ENCODE measurements at places on chromosomes 11 and 22.

DNA sequence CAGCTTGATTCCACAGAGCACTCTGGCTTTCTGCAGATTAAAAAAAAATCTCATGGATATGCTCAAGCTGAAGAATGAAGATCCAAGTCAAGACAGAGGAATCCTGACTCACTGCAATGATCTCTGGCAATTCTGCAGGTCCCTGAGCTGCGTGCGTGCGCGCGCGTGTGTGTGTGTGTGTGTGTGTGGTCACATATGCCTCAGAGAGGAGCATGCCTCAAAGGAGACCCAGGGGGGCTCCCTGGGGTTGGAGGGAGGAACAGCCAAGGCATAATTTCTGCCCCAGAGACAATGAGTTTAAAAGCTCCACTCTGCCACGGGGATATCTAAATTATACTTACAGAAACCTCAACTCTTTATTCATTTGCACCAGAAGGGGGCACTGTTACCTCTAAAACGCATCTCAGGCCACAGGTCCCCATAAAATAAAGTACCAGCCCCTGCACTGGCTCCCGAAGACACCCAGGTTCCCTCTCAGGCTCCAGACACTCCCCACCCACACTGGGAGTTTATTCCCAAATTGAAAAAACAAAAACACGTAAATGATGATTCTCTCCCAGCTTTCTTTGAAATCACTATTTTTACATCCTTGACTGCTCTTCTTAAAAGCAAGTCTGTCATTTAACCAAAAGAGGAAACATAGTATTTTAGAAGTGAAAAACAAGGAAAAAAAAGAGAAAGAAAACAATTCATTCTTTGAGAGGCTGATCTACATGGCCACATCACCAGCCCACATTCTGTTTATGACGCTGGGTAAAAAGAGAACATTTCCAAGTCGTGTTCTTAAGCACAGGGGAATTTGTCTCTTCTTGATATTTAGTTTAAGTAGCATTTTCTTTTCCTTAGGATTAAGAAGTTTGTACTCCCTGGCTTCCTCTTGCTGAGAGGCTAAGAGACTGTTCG lies 401.0 kb downstream of the LARGE1 start:
- no peak for DNase-seq

DNA sequence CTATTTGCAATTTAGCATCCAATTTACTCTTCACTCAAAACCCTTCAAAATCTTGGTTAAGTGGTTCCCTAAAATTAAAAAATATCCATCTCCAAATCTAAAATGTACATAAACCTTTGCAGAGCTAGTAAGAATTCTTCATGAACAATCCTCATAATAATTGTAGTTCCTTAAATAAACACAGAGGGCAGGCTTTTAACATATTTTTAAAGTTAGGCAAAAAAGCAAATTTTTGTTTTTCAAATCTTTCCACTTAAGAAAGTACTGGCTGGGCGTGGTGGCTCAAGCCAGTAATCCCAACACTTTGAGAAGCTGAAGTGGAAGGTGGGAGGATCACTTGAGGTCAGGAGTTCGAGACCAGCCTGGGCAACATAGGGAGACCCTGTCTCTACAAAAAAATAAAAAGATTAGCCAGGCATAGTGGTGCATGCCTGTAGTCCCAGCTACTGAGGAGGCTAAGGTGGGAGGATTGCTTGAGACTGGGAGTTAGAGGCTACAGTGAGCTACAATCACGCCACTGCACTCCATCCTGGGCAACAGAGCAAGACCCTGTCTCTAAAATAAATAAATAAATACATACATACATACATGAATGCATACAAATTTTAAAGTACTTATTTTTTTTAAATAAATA lies 25.1 kb upstream of the PLAAT3 start:
- DNase-seq = no peak

DNA sequence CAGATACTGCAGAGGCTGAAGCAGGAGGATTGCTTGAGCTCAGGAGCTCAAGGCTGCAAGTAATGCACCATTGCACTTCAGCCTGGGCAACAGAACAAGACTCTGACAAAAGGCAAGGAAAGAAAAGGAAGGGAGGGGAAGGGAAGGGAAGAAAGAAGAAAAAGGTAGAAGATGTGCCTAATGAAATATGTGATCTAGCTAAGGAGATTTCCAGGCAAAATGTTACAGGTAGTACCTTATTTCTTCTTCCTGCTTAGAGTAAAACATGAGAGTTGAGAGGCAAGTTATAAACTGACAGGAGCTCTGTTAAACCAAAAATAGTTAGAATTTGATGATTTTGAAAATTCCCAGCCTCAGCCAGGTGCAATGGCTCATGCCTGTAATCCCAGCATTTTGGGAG lies 4.7 kb upstream of the PELI3 start:
- no peak for DNase-seq

DNA sequence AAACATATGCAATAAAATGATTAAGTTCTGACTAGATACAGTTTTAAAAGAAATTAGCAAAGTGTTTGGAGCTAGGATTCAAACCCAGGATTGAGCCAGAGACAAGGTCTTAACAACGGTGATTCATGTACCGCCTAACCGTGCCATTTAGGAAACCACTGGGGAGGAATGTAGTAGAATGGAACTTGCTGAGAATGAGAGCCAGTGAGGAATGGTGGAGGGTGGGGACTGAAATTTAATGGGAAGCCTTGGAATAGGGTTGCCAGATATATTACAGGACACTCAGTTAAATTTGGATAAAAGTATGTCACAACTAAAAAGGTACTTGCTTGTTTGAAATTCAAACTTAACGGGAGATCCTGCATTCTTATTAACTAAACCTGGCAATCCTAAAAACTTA lies 30.4 kb upstream of the TMEM86A start:
- no peak for DNase-seq

GRCh38 chr22:34993548-34993947 lies 72.4 kb upstream of the ISX start:
- no peak for DNase-seq

DNA sequence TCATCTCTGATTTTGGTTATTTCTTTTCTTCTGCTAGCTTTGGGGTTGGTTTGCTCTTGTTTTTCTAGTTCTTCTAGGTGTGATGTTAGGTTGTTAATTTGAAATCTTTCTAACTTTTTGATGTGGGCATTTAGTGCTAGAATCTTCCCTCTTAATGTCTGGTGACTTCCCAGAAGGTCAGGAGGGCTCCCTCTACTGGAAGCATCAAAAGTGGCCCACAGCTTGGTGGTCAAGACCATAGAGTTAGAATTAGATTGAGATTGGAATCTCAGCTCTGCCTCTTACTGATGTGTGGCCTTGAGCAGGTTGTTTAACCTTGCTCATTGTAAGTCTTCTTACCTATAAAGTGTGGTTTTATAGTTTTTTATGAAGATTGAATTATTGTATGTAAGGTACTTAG lies 99.3 kb downstream of the FDX1 start:
- no peak for DNase-seq

DNA sequence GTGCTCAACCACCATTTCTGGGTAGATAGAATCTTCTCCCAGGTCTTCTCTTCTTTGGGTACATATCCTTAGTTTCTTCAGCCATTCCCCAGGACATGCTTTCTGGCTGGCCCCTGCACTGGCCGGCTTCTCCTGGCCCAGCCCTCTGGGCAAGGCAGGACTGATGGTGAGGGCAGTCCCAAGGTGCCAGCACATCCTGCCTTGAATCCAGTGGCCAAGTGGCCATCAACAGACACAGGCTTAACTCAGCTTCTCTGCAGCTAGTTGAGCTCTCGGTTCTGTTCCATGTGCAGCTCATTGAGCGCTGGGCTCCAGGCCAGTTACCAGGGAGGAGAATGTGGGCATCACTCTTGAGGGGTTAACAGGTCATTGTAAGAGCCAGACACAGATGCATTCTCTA lies 17.6 kb downstream of the SMIM38 start:
- DNase-seq = no peak

DNA sequence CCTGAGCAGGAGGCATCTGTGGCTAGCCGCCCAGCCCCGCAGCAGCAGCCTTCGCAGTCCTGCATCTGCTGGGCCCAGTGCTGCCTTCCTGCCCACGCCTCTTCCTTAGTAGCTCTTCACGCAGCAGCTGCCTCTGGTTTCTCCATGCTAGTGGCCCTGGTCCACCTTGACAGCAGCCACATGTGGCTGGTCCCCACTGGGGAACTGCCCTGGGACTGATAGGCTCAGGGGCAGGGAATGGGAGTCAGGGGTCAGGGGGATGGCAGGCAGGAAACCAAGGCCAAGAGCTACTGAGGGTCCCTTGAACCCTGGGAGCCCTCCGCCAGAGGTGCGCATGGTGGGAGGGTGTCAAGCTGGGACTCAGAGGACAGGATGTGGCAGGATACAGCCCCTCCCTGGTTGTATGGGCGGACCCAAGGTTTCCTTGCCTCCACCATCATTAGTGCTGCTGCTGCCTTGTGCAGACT lies 99.4 kb upstream of the PITPNB start:
- DNase-seq = no peak

- DNase-seq = no peak
Measured at GRCh38 chr22:44410451-44410991, 87.5 kb downstream of the RTL6 start.

- no peak for DNase-seq
Measured at GRCh38 chr22:49482811-49483210, 344.9 kb downstream of the BRD1 start.

DNA sequence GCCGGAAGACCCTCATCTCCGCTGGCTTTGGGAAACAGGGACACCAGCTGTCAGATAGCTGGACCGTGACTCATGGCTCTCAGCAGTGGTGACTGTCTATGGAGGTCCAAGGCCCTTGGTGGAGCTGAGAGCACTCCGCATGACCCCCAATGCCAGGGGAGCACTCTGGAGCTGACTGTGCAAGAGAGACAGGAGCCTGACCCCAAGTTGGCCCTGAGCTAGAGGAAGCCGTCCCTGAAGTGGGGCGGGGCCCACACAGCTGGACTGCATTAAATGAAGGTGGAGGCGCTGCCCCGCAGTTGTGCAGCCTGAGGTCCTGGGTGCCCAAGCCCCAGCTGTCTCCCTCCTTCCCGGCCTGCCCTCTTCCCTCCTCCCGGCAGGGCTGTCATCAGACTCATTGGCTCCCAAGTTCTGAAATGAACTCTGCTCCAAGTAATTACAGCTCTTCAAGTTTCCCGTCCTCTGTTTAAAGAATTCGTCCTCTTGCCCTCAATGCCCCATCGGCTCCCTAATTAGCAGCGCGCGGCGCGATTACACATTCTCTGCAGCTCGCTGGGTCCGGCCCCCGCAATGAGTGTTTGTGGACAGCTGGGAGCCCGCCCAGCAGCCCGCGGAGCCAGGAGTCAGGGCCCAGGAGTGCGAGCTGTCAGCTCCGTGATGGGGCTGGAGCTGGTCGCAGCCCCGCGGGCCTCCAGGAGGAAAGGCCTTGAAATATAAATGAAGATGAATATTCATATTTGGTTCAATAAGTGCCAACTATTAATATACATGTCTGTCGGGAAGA lies 93.2 kb upstream of the LMO1 start:
- DNase-seq = no peak

DNA sequence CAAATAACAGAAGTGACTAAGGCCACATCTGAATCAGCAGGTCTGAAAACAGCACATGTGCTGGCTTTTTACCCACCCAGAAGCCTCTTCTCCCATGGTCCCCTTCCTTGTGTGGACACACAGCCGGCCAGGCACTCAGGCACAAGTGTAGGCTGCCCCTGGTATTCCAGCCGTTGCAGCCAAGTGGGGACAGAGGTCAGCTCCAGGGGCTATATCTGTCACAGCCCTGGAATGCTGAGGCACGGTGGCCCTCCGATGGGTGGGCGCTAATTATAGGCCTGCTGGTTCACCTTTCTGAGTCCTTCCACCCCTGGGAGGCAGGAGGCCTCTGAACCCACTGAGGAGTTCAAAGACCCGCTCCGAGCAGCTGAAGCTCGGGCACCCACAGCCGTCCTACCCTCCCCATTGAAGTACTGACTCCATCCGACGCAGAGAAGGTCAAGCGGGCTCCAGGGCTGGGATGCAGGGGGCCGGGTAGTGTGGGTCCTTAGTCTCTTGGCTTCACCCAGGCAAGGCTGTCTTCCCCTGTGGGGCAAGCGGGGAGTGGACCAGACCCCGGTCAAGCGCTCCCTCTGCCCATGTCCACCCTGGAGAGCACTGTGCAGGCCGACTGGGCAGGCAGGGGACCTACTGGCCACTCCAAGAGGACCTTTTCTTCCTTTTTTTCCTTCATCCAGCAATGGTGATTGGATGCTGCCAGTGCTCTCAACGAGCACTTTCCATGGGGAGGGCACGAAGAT lies 14.3 kb downstream of the FGF3 start:
- no peak for DNase-seq

GRCh38 chr11:132501356-132501755 lies 1030.9 kb downstream of the OPCML start:
- no peak for DNase-seq

DNA sequence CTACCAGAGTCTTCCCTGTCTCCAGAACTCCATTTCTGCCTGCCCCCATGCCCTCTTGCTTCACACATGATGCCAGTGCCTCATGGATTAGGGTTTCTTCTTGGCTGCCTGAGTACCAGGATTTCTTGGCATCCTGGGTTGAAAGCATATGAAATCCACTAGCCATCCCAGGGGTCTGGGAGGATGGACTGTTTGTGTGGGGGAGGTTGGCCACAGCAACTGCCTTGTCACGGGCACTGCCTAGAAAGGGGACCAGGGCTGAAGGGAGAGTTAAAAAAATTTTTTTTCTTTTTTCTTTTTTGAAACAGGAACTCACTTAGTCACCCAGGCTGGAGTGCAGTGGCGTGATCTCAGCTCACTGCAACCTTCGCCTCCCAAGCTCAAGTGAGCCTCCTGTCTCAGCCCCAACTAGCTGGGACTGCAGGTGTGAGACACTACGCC lies 4.2 kb downstream of the USP35 start:
- DNase-seq = no peak

GRCh38 chr11:61869708-61870451 lies 21.5 kb downstream of the FADS3 start:
- no peak for DNase-seq

DNA sequence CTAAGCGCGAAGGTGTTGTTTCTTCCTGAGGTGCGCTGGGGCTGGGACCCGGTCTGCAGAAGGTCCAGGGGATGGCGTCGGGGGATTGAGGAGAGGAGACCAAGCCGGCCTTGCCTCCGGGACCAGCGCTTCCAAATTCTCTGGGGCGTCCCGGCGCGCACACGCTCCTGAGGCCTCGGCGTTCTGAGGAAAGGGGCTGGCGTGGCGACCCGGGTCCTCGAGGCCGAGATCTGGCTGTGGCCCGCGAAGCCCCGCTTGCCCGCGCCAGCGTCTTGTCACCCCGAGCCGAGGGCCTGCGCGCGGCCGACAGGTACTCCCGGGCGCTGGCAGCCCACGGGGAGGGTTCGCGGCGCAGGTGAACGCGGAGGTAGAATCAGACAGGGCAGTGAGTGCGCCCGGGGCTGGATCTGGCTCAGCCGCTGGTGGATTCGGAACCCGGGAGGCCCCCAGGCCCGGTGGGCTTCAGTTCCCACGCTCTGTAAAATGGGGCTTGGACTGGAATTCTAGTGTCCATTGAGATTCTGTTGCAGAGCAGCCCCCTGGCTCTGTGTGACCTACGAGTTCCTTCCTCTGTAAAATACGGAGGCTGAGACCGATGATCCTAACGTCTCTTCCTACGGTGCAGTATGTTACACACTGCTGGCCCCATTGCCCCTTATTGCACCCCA lies 14.7 kb downstream of the SSH3 start:
- no peak for DNase-seq
